ENCODE measurements at places on chromosomes 13 and 19.

DNA sequence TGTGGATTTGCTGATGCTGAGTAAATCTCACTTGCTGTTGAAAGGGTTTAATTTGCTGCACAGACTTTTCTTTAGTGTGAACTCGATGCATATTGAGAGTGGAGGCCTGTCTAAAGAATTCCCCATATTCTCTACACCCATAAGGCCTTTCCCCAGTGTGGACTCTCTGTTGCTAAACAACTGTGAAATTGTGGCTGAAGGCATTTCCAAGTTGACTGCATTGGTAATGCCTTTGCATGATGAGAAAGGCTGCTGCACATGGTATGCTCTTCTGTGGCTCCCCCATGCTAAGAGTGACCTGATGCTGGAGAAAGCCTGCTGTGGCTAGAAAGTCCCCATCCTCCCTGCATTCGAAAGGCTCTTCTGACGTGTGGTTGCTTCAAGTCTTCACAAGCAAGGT is 6.6 kb upstream of the ZNF599 start:
- DNase-seq, result no peak

- no peak for DNase-seq
Observed at GRCh38 chr19:43997631-43998290, 5.0 kb upstream of the ZNF230 start.

DNA sequence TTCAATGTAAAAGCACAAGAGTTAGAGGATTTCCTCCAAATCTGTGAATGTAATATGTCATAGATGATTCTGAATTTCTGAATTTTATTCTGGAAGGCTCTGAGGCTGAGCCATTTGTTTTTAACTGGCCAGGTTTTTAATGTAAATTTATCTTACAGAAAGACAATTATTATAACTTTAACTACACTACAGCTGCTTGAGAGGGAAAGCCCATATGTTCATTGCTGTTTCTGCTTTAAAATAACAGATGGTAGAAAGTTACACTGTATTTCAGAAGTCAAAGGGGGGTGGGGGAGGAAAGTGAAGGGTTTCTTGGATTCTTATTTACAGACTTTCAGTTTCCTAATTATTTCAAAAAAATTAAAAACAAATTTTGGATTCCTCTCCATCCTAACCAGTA is 62.8 kb downstream of the DNAJC15 start:
- DNase-seq, result no peak

GRCh38 chr19:32720936-32721250 is 1.3 kb downstream of the TDRD12 start:
- no peak for DNase-seq
